ENCODE measurements at places on chromosomes 7 and 10.

- DNase-seq: no peak
Observed at GRCh38 chr7:21071561-21072501, 285.1 kb upstream of the SP8 start.

GRCh38 chr7:124728610-124729009 is 37.0 kb downstream of the GPR37 start:
- DNase-seq: no peak

- no peak for DNase-seq
Observed at GRCh38 chr7:296373-296945, 6.5 kb downstream of the FOXL3 start.

GRCh38 chr7:29764227-29764626 is 42.1 kb upstream of the WIPF3 start:
- peak; percentile 11 for DNase-seq

DNA sequence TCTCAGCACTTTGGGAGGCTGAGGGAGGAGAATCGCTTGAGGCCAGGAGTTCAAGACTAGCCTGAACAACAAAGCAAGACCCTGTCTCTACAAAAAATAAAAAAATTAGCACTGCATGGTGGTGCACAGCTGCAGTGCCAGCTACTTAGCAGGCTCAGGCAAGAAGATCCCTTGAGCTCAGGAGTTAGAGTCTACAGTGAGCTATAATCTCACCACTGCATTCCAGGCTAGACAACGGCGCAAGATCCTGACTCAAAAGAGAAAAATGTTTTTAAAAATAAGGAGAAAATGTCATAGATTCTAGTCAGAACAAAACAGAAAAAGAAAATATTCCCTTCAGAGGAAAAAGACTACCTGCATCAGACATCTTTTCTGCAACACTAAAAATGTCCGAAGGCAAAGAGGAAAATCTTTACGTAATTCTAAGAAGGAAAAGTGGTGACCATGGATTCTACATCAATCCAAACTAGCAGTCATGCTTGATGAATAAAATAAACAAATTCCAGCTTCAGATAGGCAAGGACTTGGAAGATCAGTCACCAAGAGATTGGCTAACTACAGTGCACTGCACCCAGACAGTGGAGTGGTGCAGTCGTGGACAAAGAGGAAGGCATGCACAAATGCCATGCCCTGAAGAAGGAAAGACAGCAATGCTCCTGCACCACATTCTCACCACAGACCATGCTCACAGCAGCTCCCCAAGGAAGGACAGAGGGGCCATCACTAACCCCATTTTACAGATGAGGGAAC is 54.3 kb downstream of the ERCC6 start:
- DNase-seq: no peak
